ENCODE measurements at places on chromosomes 12 and 14.
A peak's percentile ranks its signal among the peaks of the same experiment; 100 is the strongest.

DNA sequence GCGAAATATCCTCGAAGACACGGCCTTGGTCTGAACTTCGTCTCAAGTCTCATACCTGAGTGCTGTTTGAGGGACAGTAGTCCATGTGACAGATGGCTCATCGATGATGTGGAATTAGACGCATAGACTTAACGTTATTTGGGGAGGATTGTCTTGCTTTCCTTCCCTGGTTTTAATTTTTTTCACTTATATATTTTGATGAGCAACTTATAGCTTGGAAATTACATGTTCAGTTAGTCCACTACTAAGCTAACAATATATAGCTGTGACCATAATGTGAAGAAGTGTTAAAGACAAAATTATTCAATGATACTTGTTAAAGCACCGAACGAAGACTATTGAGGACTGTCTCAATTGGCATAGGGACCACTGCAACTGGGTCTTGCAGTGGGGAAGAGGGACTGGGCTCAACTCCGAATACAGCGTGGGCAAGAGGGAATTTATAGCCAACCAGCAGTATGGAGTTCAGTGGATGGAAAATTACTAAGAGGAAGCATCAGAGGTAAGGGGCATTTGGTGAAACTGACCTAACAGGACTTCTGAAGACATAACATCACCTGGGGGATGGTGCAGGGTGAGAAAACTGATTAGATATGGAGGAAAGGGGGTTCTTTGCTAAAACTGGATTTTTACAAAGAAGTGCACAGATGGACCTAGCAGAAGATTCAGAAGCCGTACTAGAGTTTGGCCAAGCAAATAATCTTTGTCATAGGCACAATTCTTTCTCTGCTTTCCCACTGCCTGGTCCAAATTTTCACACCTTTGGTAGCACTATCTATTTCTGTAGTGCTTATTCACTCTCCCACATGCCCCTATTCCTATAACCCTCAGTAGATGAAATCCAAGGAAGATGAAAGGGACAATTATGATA, 910 bp upstream of the TM7SF3 start:
- DNase-seq = no peak

DNA sequence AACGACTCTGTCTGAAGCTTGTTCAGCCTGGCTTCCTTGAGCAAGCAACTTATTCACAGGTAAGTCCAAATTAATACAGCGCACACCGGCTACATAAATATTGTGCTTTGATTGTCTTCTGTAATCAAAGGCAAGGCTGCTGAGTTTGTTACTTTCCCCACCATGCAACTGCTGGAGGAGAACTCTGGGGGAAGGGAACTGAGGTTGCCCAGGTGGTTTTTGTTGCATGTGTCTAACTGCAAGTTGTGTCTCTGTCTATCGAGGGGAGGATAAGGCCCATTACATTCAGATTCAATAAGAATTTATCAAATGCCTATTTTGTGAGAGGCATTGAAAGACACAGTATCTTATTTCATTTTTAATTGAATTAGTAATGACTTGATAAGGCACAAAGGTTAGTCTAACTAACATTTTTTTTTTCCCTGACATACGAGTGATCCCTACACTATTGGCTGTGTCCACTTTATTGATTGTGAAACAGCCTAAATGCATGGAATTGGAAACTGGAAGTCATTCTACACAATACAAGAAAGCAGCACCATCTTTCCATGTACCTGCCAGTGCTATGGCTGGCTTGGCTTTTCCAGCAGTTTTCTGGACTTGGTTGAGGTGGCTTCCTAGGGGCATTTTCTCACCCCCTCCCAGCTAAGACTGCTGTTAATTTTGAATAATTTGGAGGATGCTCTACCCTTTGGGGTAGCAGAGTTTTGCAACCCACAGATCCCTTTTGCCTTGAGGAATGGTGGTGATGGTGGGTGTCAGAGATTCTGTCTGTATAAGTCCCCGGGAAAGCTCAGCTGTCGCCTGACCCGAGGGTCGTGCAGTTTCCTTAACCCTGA, 951 bp upstream of the CHST11 start:
- DNase-seq = no peak

GRCh38 chr14:91417120-91417982, at the start of gene CCDC88C:
CCDC88C (minus strand) TSS chr14:91417820; CDS start chr14:91417690, 130 bp downstream.
- DNase-seq = peak; percentile 75

DNA sequence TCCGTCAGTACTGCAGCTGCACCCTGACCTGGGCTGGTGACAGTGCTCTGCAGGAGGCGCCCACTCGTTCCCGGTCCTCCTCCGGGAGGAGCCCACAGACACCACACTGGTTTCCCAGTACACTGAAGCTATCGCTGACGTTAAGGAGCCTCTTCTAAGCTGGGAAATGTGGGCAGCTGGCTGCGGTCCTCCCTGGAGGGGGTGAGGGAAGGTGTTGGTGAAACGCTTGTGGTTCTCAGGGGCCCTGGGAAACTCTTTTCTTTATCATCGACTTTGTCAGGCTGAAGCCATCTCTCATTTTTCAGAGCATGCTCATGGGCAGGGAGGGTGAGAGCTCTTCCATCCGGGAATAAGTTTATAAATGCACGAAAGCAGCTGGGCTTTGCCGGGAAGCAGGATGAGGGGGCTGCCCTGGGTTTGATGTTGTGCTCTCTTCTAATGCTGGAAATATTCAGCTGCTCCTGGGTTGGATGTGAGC, 176.0 kb downstream of the CHST11 start:
- no peak for DNase-seq

DNA sequence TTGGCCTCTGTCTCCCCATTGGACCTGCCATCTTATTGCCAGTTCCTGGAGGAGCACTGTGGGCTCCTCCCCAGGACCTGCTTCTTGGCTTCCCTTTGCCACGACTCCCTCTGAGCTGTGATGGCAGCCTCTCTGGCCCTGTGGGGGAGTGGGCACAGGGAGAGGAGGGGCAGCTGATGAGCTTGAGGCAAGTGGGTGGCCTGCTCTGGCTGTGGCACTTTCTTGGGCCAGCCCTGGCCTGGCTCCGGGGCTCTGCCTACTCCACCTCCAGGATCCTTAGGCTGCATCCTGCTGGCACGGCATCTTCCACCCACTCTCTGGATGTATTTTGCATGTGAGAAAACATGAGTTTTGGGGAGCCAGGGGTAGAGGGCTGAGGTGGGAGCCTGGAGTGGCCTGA, 32.6 kb upstream of the MUCL1 start:
- DNase-seq = no peak

- peak; percentile 13 for DNase-seq
Observed at GRCh38 chr14:101595887-101596721, 34.8 kb downstream of the DIO3 start.

DNA sequence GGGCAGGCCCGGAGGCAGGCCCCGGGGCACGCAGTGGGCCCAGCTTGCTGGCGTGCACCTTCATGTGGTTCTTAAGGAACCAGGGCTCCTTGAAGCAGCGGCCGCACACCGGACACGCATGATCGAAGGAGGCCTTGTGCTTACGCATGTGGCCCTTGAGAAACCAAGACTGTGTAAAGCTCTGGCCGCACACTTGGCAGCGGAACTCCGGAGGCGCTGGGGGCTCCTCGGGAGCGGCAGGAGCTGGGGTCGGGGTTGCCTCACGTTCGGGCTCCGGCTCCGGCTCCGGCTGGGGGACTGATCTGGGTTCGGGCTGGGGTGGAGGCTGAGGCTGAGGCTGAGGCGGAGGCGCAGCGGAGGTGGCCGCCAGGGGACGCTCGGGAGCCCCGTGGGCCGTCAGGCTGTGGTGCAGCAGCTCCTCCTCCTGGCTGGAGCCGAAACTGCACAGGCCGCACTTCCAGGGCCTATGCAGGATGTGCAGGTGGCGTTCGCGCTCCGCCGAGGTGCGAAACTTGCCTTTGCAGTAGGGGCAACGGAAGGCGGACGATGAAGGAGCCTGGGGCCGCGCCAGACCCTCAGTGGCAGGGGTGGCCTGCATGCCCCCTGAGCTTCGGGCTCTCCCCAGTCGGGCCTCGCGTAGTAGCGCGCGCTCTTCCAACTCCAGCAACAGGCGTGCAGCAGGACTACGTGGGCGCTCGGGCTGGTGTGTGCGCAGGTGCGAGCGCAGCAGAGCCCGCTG, 6.0 kb downstream of the ZNF219 start:
- DNase-seq = peak; percentile 88

- DNase-seq = no peak
Observed at GRCh38 chr14:50726372-50727107, 58.4 kb upstream of the SAV1 start.

- DNase-seq = no peak
Observed at GRCh38 chr14:78605897-78606500, 435.8 kb downstream of the NRXN3 start.

DNA sequence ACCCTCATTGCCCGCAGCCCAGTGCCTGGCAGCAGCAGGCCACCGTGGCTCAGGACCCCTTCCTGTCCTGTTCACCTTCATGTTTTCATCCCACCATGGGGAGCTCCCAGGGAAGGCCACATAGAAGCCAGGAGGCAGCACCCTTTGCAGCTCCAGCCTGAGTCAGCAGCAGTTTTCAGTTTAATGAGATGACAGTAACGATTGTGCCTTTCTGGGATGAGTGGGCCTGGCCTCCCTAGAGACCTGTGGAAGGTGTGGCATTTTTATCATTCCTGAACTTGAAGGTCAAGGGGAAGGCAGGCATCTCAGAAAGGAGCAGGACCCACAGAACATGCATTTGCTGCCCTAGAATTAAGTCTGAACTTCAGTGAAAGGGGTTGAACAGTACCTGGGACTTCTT, 532.8 kb downstream of the FUT8 start:
- DNase-seq = no peak

DNA sequence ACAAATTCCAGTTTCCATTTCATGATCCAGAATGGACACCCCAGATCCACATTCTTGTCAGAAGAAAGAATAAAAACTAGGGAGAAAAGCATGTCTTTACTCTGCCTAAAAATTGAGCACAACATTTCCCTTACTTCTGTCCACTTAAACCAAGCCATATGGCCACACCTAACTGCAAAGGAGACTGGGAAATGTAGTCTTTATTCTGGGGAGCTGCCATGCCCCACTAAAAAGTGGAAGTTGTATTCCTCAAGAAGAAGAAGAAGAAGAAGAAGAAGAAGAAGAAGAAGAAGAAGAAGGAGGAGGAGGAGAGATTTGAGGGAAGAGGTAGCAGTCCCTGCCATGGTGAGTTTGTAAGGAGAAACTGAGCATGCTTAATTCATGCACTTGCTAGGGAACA, 84.5 kb downstream of the GPR65 start:
- no peak for DNase-seq

- DNase-seq = no peak
Observed at GRCh38 chr12:99151744-99152143, 495.8 kb upstream of the GARIN6 start.

GRCh38 chr12:59649203-59649602, 53.4 kb downstream of the SLC16A7 start:
- DNase-seq = no peak

DNA sequence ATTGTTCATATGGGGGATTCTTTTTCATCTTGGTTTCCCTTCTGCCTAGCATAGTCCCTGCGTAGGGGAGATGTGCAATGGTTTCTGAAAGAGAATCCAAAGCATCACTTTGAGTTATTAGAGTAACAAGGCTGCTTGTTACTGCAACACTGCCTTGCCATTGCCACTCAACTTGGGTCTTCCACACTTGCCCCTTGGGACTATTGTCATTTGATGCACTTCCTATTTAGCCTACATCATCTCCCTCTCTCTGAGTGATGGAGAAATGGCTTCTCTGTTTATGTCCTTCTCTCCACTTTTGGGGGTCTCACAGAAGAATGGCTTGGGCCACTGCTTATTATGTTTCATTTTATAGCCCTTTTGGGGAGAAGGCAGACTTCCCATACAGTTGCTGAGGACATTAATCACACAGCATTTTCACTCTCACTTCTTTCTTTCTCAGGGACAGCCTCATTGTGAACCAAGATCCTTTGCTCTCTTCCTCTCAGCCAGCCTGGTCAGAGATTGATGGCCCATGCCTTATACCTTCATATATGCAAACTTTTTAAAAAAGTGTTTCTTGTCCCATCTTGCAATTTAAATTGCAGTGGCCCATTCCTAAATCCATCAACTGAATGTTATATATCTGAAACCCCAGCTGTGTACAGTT, 50.8 kb upstream of the POC1B start:
- no peak for DNase-seq

DNA sequence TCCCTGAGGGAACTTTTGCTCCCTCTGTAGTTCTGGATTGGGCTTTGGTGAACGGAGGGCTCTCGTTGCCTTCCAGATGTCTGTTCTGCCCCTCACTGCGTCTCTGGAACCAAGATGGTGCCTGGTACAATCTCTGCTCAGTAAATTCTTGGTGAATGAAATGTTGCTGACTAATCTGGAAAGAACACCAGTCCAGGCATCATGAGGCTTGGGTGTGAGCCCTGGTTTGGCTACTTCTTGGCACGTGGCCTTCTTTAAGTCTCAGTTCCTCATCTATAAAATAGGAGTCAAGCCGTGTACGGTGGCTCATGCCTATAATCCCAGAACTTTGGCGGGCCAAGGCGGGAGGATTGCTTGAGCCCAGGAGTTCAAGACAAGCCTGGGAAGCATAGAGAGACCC, 4.3 kb downstream of the HHIPL1 start:
- DNase-seq = no peak

DNA sequence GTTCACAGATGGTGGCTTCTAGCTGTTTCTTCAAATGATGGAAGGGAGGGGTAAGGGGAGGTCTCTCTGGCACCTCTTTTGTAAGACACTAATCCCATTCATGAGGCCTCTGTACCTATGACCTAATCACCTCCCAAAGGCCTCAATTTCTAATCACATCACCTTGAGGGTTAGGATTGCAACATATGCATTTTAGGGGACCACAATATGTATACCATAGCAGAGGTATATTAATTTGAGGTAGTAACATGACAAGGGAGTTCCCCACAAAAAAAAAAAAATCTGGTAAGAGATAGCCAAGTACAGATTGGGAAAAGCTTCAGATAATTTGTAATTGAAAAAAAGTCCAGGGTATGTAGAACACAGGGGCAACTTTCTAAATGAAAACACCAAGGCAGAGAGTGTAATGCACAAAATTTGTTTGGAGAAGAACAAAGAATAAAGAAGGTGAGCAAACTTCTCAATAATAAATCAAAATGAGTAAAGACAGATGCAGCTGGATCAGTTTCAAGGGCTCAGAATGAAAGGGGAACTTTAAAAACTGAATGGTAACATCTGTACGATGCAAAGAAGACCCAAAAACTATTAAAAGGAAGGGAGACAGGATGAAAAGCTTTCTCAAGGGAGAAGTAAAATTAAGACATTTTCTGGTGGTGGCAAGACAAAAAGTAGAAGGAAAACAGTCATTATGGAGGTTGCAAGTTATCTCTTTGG, 125.5 kb upstream of the DCN start:
- DNase-seq = no peak

GRCh38 chr12:124385219-124385969, 90.5 kb downstream of the RFLNA start:
- no peak for DNase-seq

DNA sequence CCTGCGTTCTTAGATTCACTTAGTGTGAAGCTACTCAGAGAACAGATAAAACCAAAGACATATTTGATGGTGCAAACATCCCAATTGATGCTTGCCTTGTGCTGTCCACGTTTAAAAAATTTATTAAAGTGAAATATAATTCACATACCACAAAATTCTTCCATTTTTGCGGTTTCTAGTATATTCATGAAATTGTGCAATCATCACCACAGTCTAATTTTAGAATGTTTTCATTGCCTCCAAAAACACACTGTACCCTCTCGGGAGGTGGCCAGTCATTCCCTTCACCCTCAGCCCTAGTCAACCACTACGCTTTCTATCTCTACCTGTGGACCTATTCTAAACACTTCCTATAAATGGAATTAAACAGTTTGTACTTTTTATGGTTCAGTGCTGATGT, 1109.2 kb downstream of the FLRT2 start:
- no peak for DNase-seq
